ENCODE measurements at places on chromosomes 16 and 17. TPM values are rescaled to one million over a fixed set of nuclear protein-coding genes. Genes with fewer than 3 reads are reported as not detected.

DNA sequence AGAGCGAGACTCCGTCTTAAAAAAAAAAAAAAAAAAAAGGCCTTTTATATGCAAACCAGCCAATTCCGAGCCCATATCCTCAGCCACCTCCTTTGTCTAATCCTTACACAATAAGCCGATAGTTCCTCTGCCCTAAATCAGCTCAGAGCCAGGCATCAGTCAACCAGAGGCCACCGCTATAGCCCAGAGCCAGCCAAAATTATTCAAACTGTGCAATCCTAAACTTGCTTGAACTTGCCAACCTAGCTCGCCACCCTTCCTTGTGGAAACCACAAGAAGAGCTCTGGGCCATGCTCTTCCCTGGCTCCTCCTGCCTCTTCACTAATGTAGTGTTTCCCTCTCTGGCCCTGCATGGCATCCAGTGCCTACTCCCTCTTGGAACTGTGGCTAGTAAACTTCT, 17.7 kb downstream of the ITGAL start:
- no peak for DNase-seq
- H3K4me1 ChIP-seq: no peaks in the 10 kb centered on the region
- H3K4me3 ChIP-seq: no peak overlapping the region
- no peak overlapping the region for H3K27ac ChIP-seq
- H3K27me3 ChIP-seq: no peaks in the 10 kb centered on the region

Gene DRG2
- total RNA-seq: 28.6 TPM

- no peak for DNase-seq
- H3K4me1 ChIP-seq: no peaks in the 10 kb centered on the region
- H3K4me3 ChIP-seq: no peak overlapping the region
- H3K27ac ChIP-seq: no peak overlapping the region
- no peaks in the 10 kb centered on the region for H3K36me3 ChIP-seq
These were observed 96.8 kb downstream of the BRIP1 start for GRCh38 chr17:61766520-61766919.

DNA sequence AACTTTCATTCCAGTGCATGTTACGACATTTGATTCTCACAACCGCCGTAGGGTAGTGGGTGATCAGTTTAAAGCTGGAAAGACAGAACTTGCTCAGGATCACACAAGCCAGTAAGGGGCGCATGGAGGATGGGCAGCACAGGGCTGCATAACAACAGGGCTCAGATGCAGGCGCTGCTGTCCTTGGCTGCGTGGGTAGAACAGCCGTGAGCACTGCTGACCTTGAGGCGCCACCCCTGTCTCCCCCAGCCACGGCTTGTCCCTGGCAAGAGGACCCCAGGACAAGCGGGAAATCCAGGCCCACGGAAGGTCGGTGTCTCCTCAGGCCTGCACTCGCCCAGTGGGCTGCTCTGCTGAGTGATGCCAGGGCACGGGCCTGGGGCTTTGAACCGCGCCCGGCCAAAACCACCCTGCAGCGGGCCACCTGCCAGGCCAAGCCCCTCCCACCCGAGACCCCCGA, 84.7 kb downstream of the LMF1 start:
- H3K27me3 ChIP-seq: no peaks in the 10 kb centered on the region
- no peak overlapping the region for H3K27ac ChIP-seq
- no peak overlapping the region for H3K4me3 ChIP-seq
- peaks cover 2% of the 10 kb centered on the region for H3K36me3 ChIP-seq

DNA sequence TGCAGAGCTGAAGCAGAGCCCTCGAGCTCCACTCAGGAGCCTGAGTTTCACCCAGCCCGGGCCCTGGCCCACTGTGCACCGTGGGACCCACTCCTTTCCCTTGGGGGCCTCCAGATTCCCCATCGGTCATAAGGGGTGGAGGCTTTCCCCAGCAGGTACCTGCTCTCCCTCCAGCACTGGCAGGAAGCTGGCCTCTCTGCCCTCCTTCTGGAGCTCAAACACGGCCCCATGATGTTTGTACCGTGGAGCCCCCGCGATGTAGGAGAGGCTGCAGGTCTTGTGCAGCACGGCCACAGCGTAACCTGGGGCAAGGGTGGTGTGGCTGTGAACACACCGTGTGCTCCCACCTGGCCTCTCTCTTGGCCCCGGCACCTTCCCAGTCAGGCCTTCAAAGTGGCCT, 29.9 kb downstream of the HASPIN start:
- no peaks in the 10 kb centered on the region for H3K27me3 ChIP-seq
- H3K27ac ChIP-seq: no peak overlapping the region
- DNase-seq: no peak
- H3K36me3 ChIP-seq: no peaks in the 10 kb centered on the region

GRCh38 chr17:12853921-12854320, 64.6 kb downstream of the ARHGAP44 start:
- H3K4me3 ChIP-seq: no peak overlapping the region
- no peaks in the 10 kb centered on the region for H3K4me1 ChIP-seq
- DNase-seq: no peak
- H3K27me3 ChIP-seq: no peaks in the 10 kb centered on the region
- H3K36me3 ChIP-seq: no peaks in the 10 kb centered on the region

Gene KRT33B
- not detected for total RNA-seq

GRCh38 chr17:1434150-1434549, 21.9 kb downstream of the CRK start:
- H3K27me3 ChIP-seq: no peaks in the 10 kb centered on the region
- H3K4me3 ChIP-seq: no peak overlapping the region
- DNase-seq: no peak
- H3K27ac ChIP-seq: no peak overlapping the region

DNA sequence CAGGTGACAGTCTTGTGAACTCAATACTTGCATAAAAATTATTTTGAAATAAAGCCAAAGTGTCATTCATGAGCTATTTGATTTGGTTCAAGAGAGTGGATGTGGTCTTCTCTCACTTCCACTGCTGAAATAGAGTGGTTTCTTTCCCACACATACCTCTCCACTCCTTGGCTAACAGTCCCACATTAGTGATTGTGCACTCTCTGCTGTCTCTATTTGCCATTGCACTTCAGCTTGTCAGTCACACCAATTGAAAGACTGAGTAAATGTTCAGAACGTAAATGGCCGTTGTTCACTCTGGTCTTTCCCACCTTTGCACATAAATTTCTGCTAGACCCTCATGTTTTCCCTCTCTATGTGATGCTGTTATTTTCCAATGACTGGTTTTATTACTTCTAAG, 197.5 kb downstream of the FTO start:
- H3K36me3 ChIP-seq: no peaks in the 10 kb centered on the region
- H3K27ac ChIP-seq: no peak overlapping the region
- H3K4me1 ChIP-seq: peaks cover 5% of the 10 kb centered on the region
- DNase-seq: peak; percentile 50
- no peak overlapping the region for H3K4me3 ChIP-seq
- no peaks in the 10 kb centered on the region for H3K27me3 ChIP-seq

- no peaks in the 10 kb centered on the region for H3K36me3 ChIP-seq
- DNase-seq: no peak
- H3K4me1 ChIP-seq: no peaks in the 10 kb centered on the region
- H3K27ac ChIP-seq: no peak overlapping the region
- no peaks in the 10 kb centered on the region for H3K27me3 ChIP-seq
These were observed 795.1 kb upstream of the CDH8 start for GRCh38 chr16:62831235-62831850.

GRCh38 chr17:54891176-54891821, 9.4 kb upstream of the TOM1L1 start:
- H3K4me1 ChIP-seq: no peaks in the 10 kb centered on the region
- H3K36me3 ChIP-seq: no peaks in the 10 kb centered on the region
- H3K4me3 ChIP-seq: no peak overlapping the region
- H3K27me3 ChIP-seq: no peaks in the 10 kb centered on the region
- no peak overlapping the region for H3K27ac ChIP-seq
- peak; percentile 70 for DNase-seq

Gene DRC3
- total RNA-seq: 29.5 TPM

- H3K27ac ChIP-seq: no peak overlapping the region
- H3K36me3 ChIP-seq: no peaks in the 10 kb centered on the region
These were observed 32.0 kb upstream of the ABCC12 start for GRCh38 chr16:48187779-48188178.

Gene GPRC5B
- total RNA-seq: 11.7 TPM

- H3K27ac ChIP-seq: no peak overlapping the region
- DNase-seq: no peak
- H3K4me1 ChIP-seq: no peaks in the 10 kb centered on the region
- no peaks in the 10 kb centered on the region for H3K27me3 ChIP-seq
These were observed 19.9 kb downstream of the GGA3 start for GRCh38 chr17:75241502-75241901.

DNA sequence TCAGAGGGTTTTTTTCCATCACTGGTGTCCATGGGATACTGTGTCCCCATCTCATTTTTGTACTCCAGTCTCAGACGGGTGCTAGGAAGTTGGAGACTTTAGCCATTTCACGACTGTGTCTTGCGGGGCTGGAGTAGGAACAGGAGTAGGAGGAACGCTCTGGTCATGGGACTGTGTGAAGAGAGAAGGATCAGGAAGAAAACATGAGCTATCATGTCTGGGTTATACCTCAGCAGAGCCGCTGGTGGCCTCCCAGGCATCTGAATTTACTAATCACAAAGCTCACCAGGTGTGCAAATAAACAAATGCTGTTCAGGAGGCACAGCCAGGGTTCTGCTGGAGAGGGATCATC, 225.4 kb downstream of the SEC14L1 start:
- no peak for DNase-seq
- no peak overlapping the region for H3K4me3 ChIP-seq
- H3K27ac ChIP-seq: peak overlapping the region; percentile 8
- peaks cover 12% of the 10 kb centered on the region for H3K4me1 ChIP-seq
- H3K36me3 ChIP-seq: no peaks in the 10 kb centered on the region

Gene NXPH3
- total RNA-seq: 1.7 TPM

Gene SLC12A3
- not detected for total RNA-seq

Gene MYH1
- total RNA-seq: not detected

Gene DOC2B
- total RNA-seq: 7.5 TPM

DNA sequence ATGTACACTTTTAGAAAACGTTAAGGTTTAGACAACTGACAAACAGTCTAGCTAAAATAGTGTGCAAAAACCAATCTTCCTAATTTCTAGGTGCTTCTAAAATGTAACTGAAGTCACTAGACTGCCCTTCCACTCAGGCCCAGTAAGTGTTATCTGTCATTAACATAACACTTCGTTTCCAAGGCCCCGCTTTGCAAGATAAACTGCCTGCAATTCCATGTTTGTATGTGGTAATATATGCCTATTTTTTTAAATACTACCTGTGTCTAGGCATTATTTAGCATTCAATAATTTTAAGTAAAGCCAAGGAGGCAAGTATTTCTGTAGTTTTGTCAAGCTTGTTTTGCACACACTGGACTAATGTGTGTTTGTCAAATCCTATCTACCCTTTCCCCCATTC, 3.2 kb downstream of the USP32 start:
- peaks cover 6% of the 10 kb centered on the region for H3K4me1 ChIP-seq
- DNase-seq: no peak
- H3K27me3 ChIP-seq: no peaks in the 10 kb centered on the region
- H3K36me3 ChIP-seq: no peaks in the 10 kb centered on the region
- H3K27ac ChIP-seq: no peak overlapping the region
- H3K4me3 ChIP-seq: no peak overlapping the region

DNA sequence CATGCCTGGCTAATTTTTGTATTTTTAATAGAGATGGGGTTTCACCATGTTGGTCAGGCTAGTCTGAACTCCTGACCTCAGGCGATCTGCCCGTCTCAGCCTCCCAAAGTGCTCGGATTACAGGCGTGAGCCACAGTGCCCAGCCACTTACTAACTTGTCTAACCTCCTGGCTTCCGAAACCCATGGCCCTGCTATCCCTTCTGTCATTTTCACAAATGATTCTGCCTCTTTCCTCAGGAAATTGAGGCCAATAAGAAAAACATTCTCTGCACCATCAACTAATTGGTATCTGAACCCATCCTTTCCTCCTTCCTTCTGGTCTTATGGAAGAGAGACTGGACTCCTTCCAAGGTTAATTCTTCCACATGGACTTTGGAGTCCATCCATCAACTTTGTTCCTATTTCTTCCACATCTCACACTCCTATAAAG, 27.9 kb upstream of the TNRC6A start:
- DNase-seq: no peak
- H3K4me3 ChIP-seq: no peak overlapping the region
- no peaks in the 10 kb centered on the region for H3K27me3 ChIP-seq
- H3K27ac ChIP-seq: no peak overlapping the region

Gene TRIM47
- total RNA-seq: 78.3 TPM

Gene FBXO47
- not detected for total RNA-seq

Gene SOX8
- 4.0 TPM for total RNA-seq

Gene CENPV
- 16.8 TPM for total RNA-seq

DNA sequence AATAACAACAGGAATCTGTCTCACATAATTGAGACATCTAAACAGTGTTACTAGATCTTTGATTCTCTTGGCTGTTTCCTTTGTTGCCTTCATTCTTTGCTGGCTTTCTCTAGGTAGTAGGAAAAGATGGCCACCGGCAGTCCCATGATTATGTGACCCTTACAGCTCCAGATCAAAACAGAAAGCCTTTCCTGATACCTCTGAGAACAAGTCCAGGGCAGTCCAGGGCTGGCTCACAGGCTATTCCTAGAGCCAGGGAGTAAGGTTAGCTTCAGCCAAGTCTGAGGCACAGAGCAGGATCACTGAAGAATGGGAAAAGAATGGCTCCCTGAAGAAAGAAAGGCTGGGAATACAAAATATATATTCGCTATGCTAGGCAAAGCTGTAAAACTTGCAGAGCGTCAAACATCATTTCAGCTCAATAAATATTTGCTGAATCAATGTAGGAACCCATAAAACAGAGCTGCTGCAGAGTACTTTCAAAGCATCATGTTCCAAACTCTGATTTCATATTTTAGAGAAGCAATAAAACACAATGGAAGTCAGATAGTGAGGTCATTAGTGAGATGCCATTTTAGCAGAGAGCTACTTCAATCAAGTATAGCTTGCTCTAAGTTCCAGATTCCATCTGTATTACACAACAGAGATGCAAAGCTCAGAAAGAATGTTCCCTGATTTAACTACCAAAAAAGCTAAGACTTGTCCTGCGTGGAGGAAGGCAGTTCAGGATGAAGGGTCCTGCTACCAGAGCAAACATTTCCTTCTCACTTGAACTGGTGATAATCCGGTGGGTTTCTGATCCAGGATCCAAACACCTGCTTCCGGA, 23.4 kb downstream of the ADAT1 start:
- H3K4me1 ChIP-seq: no peaks in the 10 kb centered on the region
- H3K27me3 ChIP-seq: no peaks in the 10 kb centered on the region
- no peak overlapping the region for H3K4me3 ChIP-seq
- H3K36me3 ChIP-seq: peaks cover 38% of the 10 kb centered on the region

- H3K4me3 ChIP-seq: peak within 1 kb of the TSS; percentile 66
- DNase-seq: peak; percentile 63
- peak within 1 kb of the TSS; percentile 92 for H3K27ac ChIP-seq
- H3K27me3 ChIP-seq: peaks cover 5% of the 10 kb centered on the region
These were observed at the start of gene MYO1D for GRCh38 chr17:32876417-32877163. TSS of gene MYO1D (minus strand) at chr17:32877124. CDS start at chr17:32876872, 252 bp downstream.

DNA sequence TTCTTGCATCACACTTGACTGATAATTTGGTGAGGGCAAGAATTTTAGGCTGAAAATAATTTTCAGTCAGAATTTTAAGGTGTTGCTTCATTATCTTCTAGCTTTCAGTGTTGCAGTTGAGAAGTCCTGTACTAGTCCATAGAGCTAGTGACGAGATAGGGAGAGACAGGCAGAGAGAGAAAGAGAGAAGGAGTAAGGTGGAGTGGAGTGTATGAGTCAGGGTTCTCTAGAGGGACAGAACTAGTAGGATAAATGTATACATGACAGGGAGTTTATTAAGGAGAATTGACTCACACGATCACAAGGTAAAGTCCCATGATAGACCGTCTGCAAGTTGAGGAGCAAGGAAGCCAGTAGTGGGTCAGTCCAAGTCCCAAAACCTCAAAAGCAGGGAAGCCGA, 127.2 kb downstream of the UTP18 start:
- H3K4me3 ChIP-seq: no peak overlapping the region
- DNase-seq: no peak
- no peaks in the 10 kb centered on the region for H3K27me3 ChIP-seq
- H3K36me3 ChIP-seq: no peaks in the 10 kb centered on the region
- no peaks in the 10 kb centered on the region for H3K4me1 ChIP-seq
- H3K27ac ChIP-seq: no peak overlapping the region
